ENCODE measurements at places on chromosomes 3 and 15.

GRCh38 chr3:122247825-122248185, 64.3 kb downstream of the CASR start:
- DNase-seq: peak; percentile 3

DNA sequence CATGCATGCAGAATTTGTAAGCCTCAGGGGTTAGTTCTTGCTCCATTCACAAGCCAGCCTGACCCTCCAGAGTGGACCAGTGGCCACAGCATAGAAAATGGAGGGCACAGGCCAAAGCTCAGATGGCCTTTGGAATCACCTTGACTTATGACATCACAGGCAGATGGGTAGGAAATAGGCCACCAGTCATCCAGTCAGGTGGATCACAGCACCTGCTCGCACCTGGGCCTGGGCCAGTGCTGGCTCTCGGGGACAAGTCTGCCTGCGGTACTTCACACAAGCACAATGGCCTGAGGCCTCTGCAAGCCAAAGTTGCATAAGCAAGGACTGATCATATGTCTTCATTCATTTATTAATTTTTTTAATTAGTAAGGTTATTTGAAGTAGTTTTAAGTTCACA, 39.3 kb downstream of the PPCDC start:
- DNase-seq: no peak

DNA sequence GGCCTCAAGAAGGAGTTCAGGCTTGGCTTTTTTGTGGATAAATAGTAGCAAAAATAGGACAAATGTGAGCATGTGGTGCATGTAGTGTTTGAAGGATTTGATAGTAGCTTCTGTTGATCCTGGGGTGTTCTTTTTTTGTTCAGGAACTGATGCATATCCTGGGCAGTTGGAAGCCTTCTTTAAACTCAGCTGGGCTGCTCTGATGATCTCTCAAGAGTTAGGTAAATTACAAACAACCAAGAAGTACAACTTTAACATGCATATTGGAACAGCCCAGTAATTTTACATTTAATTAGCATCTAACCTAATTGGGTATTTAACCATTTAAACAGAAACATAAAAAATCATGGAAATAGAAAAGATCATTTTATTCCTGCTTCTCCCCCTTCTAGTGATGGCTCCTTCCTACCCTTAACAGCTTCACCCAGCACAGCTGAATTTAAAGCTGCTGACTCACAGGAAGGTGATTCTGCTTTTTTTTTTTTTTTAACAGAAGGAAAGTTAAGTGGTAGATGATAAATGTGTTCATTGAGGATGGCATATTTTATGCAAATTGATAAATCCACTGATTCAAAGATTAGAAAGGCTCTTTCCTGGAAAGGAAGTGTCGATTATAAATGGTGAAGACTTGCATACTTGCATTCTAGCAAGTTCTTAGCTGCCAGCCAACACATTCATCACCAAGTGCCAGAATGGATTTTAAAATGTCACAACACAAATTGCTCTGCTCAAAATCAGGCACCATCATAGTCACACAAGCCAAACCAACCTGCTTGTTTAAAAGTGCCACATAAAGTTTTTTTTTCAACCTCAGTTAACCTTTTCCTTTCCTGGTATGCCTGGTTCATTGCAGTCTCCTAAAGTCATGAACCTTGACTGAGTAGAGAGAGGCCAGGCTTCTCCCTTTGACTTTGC, 20.0 kb downstream of the SLC35G2 start:
- peak; percentile 63 for DNase-seq

- no peak for DNase-seq
These were observed 35.7 kb downstream of the TRPM1 start for GRCh38 chr15:31065824-31066223.

- peak; percentile 95 for DNase-seq
These were observed 90.4 kb upstream of the PHLDB2 start for GRCh38 chr3:111768571-111769100.

DNA sequence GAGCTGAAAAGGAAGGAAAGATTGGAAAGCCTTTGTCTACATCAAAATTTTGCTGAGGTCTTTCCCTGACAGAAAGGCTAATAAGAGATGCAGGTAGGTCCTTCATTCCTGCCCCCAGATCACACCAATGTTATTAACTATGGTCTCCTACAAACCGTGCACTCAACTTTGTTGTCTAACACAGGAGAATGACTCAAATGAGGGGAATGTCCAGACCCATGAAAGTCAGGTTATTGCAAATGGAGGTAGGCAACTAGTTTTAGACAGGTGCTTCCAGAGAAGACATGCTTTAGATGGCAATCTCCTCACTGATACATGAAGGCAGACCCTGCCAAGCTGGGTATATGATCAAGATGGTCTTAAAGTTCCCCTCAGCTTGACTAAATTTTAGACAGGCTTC, 51.0 kb downstream of the NFKBIZ start:
- DNase-seq: no peak

- DNase-seq: peak; percentile 86
These were observed 39.3 kb downstream of the LRRK1 start for GRCh38 chr15:100958326-100959065.

GRCh38 chr3:28615971-28616370, 267.3 kb upstream of the AZI2 start:
- no peak for DNase-seq

GRCh38 chr3:141233457-141234161, 2.0 kb downstream of the PXYLP1 start:
- DNase-seq: no peak

GRCh38 chr15:73748730-73749129, 4.4 kb downstream of the INSYN1 start:
- DNase-seq: no peak

DNA sequence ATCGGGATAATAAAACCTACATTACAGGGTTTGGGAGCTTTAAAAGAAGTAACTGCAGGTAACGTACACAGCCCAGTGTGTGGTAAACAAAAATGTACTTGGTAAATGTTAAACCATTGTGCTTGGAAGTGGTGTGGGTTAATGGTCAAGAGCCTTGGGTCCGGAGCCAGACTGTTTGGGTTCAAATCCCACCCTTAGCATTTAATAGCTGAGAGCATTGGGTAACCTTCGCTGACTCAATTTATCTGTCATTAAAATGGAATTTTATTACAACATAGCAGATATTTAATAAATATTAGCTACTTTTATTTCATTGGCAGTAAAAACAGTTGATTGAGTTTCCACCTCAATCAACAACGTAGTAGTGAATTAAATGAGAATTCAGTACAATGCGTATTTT, 1.5 kb downstream of the FSTL1 start:
- peak; percentile 70 for DNase-seq

DNA sequence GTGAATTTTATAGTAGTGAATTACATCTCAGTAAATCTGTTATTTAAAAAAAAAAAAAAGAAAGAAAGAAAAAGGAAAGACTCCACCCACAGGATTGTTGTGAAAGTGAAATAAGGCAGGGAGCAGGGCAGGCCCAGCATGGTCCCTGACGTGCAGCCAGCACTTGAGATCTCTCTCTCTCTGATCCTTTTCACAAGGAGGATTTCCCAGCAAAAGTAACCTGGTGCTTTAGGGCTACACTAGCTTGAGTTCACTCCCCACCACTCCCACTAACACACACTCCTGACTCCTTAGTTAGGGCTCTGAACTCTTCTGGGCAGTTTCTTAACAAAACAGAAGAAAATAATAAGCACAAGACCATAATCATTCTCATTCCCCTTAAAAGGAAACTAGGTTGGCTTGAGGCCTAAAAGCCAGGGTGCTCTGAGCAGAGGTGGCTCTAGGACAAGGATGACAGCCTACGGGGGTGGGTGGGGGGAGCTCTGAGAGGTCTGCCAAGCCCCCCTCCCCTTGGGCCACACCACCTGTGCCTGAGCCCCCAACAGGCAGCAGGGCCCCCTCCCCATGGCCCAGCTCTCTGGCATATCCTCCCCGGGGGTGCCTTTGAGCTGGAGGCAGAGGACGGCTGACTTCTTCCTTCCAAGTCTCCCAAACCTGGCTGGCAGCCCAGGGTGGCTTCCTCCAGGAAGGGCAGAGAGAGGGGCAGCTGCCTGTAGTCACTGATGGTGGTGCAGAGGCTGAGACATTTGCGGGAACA, 856 bp downstream of the TMEM40 start:
- DNase-seq: peak; percentile 75

Measured in EH (cell line).